ENCODE measurements at places on chromosomes 2 and 18.

DNA sequence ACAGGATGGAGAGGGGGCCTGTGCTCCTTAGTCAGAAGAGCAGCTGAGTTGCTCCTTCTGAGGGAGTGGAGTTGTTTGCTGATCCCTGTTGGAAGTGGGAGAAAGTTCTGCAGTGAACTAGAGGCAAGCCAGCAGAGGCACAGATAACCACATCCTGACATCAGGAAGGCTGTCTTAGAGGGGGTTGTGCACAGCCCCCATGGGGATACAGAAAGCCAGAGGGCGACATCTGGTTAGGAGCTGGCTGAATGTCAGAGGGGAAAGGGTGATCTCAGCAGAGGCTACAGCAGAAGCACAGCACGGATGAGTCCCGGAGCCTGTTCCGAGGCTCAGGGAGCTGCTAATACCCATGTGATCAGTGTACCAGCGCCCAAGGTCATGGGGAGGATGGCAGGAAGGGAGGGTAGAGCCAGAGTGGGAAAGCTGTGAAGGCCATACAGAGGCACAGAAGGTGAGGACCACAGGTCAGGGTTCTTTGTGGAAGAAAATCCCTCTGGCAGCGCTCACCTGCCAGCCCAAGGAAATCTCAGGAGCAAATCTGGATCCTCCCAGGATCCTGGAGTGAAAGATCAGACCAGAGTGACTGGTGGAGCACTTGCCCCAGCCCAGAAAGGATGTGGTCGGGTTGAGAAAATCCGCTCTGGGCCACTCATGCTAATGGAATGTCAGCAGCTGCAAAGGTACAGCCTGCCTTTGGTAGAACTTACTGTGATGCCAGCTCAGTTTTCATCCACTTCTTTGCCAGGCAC is 111.8 kb downstream of the STPG4 start:
- no peak for DNase-seq

DNA sequence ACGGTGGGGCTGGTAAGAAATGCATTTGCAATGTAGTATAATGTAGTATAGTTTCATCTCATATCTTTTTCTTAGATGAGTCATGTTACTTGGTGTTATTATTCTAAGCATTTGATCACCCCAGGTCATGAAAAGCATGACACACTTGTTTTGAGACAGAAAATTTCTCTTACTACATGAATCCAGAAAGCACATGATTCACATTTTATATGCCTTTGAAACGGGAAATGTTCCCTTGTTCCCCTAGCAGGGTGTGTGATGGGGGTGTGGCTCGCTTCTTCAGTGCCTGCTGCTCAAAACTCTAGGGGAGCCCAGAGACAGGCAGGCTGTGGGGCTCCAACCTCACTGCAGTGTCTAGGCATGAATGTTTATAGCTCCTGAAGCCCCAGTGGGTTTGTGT is 116.0 kb upstream of the RAB27B start:
- DNase-seq = no peak

DNA sequence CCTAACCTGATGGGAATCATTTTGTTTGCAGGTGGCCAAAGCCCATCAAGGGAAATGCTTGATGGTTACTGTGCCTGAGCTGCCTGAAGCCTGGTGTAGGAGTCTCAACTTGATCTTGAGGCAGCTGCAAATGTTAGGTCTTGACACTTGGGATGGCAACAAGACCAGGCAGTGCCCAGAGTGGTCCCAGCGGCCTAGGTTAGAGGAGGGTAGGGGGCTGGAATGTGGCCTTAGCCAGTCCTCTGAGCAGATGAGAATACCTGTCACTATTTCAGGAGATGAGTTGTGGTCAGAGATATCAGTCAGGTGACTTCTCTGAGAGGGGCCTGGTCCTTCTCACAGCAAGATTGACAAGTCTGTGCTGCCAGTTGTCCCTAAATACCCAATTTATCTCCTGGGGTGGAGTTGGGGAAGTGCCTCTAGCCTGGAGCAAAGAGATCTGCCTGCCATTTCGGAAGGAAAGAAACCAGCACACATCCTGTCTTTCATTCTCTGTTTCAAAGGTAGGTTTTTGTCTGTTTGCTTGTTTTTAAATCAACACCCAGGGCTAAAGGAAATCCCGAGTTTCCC is 13.4 kb downstream of the SPTBN1 start:
- DNase-seq = no peak

DNA sequence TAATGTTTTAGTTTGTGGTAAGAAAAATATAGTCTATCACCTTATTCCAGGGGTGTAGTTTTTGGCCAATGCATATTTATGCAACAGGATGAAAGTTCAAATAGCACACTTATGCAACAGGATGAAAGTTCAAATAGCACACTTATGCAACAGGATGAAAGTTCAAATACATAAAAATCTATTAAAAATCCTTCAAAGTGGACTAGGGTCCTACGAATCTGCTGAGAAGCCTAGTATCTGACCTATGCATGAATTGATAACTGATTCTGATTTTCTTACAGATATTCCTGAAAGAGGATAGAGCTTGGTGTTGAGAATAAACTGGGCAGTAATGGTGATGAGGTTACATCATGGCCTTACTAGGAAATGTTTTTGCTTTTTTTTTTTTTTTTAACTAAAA is 2.8 kb downstream of the PECR start:
- DNase-seq = no peak

DNA sequence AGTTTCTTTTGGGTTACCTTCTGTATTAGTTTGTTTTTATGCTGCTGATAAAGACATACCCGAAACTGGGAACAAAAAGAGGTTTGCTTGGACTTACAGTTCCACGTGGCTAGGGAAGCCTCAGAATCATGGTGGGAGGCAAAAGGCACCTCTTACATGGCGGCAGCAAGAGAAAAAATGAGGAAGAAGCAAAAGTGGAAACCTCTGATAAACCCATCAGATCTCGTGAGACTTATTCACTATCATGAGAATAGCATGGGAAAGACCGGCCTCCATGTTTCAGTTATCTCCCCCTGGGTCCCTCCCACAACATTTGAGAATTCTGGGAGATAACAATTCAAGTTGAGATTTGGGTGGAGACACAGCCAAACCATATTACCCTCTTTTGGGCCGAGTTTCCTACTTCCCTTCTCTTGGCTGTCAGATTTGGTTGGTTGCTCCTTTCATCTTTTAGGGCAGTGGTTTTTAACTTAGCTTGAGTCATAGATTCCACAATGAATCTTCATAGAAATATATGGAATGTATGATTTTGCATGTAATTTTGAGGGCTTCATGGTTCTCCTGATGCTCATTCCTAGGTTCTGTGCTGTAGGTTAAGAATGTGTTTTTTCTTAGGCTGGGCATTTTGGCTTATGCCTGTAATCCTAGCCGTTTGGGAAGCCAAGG is 44.2 kb downstream of the CEP192 start:
- DNase-seq = no peak

DNA sequence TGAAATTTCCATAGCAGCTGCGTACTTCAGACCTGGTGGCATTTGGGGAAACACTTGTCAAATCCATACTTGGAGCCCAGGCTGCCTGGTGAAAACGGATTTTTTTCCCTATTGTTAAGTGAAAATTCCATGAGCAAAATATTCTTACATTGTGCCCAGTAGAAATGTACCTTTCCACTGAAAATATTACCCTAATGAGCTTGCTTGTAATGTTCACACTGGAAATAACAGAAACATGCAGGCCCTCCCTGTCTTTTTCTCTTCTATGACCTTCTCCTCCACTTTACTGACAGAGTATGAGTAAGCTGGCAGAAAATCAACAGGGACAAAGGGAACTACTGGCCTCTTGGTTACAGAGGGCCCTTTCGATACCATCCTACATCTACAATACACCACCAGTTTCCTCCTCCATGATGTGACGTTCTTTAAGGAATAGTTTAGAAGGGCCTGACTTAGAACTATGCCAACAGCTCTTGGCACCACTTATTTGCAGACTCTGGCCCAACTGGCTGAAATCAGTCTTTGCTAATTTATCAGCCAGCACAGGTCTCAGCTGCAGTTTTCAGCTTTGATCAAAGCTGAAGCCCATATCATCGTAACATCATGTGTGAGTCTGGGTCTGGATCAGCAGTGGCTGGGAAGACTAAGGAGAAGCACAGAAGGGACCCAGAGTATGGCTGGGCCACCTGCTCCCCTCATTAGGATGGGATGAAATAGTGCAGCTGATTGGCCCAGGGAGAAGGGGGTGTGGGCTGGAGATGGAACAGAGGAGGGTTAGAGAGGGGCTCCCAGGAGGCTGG is 272.2 kb upstream of the ID2 start:
- DNase-seq = no peak

- no peak for DNase-seq
These were observed 13.0 kb upstream of the SULT1C4 start for GRCh38 chr2:108364676-108365297.

GRCh38 chr2:84492571-84492970 is 23.7 kb upstream of the DNAH6 start:
- no peak for DNase-seq

All from hypothalamus (tissue), 51 donors.